ENCODE measurements at places on chromosomes 11 and 22. TPM values are rescaled to one million over a fixed set of nuclear protein-coding genes. Genes with fewer than 3 reads are reported as not detected.

NAV2 gene
- polyA plus RNA-seq, result 6.1 TPM

DRD4 gene
- polyA plus RNA-seq, result not detected

MS4A3 gene
- polyA plus RNA-seq, result not detected

XKR3 gene
- polyA plus RNA-seq, result not detected

DDX6 gene
- polyA plus RNA-seq, result 49.8 TPM

CLDN25 gene
- polyA plus RNA-seq, result not detected

Data from BJ (cell line).